ENCODE measurements at places on chromosomes 11 and 22.

DNA sequence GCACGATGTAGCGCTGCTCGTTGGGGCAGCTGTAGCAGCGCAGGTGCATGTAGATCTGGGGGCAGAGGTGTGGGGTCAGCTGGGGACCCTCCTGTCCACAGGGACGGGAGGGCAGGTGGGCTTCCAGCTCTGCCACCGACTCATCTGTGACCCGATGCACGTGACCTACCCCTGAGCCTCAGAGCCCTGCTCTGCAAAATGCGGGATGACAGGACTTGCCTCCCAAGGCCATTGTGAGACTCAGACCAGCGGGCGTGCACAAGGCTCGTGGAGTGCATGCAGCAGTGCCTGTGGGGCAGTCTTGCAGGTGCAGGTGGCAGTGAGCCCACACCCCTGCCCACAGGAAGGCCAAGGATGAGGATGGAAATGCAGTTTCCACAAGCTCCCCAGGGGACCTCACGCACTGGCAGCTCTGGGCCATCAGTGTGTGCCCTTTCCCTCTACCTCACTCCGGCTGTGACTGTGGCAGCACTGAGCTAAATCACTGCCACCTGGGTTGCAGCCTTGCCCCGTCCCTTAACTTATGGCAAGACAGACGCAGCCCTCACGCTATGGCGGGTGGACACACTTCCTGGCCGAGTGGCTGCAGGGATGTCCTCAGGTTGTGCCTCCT is 26.7 kb downstream of the TMEM184B start:
- DNase-seq: no peak

GRCh38 chr11:64594159-64594939 is 3.3 kb downstream of the SLC22A12 start:
- DNase-seq: no peak

DNA sequence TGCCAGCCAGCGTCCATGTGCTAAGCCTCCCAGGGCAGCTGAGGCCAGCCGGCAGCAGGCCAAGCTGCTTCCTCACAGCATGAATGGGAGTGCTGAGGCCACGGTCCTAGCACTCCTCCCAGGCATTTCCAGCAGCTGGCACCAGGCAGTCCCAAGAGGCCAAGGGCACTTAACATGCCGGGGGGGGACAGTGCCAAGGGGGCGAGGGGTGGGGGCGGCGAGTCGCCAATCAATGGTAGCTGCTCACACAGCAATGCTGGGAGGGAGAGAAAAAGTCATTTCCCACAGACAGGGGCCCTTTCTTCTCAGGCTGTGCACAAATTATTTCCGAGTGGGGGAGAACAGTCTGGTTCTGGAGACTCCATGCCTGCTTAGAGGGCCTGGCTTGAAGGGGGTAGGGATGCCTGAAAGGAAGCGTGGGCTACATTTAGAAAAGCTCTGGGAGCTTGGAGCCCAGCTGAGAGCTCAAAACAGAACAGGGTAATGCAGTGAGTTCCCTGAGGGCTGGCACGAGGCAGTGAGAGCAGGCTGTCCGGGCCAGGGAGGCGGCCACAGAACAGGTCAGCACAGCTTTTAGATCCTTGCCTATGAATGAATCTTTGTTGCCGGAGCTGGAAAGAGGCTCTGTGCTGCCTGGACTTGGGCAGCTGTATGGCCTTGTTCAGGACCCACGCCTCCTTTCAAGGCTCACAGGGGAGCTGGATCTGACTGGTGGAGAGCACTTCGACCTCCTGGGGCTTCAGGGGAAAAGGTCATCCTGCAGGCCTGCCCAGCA is 14.4 kb upstream of the TBC1D10A start:
- DNase-seq: peak; percentile 72

DNA sequence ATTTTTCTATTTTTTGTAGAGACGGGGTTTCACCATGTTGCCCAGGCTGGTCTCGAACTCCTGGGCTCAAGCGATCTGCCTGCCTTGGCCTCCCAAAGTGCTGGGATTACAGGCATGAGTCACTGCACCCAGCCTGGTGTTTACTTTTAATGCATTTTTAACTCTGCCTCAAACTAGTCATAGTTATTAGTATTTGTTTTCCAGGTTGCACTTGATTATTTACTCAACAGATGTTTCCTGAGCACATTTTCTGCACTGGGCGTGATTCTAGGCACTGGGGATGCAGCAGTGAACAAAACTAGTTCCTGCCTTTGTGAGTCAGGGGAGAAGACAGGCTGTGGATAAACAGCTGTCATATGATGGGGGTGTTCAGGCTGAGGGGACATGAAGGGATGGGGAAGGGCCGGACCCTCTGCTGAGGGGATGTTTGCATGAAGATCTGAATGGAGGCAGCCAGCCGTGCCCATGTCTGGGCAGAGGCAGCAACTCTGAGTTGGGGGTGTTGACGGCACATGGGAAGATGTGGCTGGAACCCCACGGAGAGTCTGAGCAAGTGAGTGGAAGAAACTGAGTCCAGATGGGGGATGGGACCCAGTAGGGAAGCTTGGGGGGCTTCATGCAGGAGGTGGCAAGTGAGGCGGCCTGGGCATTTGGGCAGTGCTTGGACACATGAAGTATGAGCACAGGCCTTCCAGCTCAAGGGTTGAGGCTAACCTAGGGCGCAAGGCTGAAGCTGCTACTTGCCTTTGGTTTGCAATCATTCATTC is 34.4 kb downstream of the MPPED1 start:
- DNase-seq: no peak

GRCh38 chr22:39368461-39368911 is 18.7 kb downstream of the SYNGR1 start:
- DNase-seq: no peak

- no peak for DNase-seq
Observed at GRCh38 chr11:35563484-35564244, 38.2 kb upstream of the PAMR1 start.

DNA sequence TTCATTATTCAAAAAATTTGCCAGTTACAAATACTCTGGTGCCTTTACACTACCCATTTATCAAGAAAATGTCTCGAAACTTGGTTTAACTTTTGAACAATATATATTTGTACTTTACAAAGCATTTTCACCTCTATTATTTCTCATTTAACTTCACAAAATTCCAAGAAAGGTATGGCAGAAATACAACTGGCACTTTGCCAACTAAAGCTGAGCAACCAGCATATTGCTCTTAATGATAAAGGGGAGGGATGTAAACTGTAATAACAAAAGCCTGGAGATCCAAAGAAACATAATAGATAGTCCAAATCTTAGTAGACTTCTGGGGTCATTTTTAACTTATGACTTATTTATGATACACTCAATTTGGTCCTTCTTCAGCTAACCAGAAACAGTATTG is 7.7 kb downstream of the PITPNB start:
- no peak for DNase-seq

DNA sequence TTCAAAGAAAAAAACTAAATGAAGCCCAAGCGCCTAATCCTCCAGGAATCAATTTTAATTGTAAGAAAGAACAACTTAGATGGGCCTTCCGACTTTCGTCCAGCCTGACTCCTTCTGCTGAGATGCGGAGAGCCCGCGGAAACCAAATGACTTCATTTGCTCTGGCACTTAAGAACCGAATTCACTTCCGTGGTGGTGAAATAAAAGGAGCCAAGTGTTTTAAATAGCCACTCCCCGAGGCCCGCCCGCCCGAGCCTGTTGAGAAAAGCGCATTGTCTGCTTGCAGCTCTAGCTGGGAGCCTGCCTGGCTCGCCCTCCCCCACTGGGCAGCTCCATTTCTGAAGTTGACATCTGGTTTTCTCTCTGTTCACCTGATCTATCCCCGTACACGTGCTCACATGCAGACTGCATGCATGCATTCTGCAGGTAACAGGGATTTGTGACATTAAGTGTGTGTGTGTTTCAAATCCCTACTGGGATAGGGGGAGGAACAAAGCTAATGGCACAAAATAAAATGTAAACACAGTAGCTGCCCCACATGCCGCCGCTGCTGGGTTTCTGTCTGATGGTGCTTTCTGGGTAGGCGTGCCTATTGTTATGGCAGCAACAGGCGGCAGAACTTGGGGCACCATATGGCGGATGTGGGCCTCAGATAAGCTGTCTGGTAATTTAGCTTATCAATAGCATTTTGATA is 6.2 kb downstream of the TEAD1 start:
- DNase-seq: peak; percentile 90

DNA sequence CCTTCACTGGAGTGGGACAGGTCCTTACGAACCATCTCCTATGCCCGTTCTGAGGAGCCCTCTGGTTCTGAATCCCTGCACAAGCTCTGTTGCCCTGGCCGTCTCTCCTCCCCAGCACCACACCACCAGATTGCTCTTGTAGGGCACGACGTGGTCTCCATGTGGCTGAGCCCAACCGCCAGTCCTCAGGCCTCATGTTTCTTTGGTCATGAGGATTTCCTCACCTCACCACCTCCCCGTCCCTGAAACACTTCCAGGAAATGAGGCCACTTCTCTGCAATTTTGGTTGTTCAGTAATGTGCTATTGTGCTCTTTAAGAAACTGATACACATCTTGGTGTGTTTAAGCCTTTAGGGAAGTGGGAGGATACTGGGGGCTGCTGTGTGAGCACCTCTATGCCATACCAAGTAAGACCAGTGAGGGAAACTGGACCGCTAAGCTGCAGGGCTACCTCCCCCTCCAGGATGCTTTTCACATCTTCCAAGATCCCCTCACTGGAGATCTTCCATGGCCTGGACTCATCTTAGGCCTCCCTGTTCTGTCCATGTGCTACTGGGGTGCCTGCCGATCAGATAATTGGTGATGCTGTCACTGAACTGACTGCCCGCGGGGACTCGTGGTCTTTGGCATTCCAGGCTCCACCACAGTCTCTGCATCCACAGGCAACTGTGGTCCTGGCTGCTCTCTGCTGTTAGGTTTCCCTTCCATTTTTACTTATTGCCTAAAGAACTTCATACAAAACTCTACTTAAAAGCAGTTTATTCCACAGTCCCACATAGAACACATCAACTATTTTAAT is 21.9 kb downstream of the DRICH1 start:
- no peak for DNase-seq

GRCh38 chr22:34135749-34136148 is 215.5 kb upstream of the LARGE1 start:
- no peak for DNase-seq

- no peak for DNase-seq
Observed at GRCh38 chr22:41001722-41002122, 50.5 kb downstream of the RBX1 start.

GRCh38 chr22:32528984-32529982 is 54.7 kb downstream of the FBXO7 start:
- DNase-seq: peak; percentile 81

DNA sequence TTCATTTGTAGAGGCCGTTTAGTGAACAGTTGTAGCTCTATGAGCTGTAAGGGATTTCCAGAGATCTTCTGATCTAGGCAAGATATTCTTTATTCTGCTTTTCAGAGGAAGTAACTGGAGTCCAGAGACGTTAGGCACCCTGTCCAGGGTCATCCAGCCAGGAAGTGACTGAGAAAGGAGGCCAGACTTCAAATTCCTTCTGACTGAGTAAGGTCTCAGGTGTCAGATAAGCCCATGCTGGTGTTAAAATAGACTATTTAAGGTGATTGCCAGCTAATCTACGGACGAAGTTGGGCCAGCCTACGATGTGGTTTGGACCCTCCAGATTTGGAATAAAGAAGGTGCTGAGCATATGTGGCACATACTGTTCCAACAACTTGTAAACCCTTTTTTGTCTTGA is 54.6 kb downstream of the GRIK4 start:
- DNase-seq: no peak

DNA sequence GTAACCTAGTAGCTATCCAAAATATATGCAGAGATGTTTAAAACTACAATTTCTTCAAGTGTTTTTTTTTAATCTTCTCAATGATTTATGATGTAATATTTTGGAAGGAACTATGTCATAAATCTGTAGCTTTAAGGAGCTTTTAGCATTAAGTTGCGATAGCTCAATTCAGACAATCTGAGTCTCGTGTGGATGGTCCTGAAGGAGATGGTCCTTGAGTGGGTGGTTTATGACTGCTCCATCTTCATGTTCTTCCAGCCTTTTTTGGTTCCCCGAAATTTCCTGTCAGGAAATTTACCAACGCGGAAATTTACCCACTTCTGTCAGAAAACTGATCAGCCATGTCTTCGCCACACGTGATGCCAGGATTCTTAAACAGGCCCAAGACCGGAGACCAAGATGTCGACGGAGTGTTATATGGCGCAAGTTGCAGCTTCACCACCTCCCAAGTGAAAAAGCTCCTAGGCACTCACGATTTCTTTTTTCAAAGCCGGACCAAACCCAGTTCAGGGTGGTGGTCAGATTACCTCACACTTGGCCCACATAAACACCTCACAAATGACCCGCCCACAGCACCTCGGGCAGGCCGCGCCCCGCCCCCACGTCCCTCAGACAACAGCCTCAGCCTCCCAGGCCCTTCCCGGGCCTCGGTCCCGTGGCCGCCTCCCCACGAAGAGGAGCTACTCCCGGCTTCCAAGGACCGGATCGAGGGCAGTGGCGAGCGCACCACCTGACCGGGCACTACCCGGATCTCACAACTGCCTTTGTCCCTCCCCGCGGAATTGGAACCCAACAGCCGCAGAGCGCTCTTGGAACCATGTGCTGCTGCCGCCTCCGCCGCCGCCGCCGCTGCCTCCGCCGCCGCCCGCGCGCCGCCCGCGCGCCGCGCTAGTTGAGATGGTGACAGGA is at the start of gene MORC2:
MORC2 (minus strand) TSS at position 760 of the 909 bp plus-strand sequence. CDS start 885 bp downstream, outside the sequence.
- no peak for DNase-seq

DNA sequence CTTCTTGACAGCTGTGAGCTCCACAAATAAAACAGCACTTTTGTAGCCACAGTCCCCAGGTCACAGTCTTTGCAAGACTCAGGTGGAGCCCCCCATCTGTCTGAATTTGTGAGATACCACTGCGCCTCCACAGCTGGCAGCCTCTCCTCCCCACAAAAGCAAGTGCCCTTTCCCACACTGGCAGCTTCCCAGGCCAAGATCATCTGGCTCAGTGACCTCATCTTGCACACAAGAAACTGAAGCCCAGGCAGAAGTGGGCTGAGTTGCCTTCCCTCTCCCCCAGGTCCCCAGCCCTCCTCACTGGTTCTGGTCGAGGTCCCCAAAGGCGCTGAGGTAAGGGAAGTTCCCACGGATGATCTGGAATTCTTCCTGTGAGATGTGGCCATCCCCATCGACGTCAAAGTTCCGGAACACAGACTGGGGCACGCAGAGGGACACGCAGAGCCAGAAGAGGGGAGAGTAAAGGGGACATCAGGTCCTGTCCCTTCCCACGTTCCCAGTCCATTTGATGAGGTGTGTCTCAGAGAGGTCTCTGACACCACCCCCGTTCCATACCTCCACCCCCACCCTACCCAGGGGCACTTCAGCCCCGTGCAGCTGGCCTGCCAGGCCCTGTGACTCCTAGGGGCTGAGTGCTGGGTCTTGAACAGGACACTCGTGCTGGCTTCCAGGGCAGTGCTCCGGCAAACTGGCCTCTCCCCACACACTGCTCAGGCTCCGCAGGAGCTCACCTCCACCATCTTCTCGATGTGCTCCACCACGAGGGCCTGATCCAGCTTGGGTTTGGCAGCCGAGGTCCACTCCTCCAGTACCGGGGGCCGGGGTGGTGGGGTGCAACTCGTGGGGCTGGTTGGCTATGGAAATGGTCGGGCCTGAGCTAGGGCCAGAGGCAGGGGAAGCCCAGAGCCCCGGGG is 8.9 kb downstream of the RASGRP2 start:
- DNase-seq: no peak
